ENCODE measurements at places on chromosomes 11 and 22.

GRCh38 chr11:72425053-72425980, 9.0 kb downstream of the CLPB start:
- DNase-seq: peak; percentile 65

GRCh38 chr11:36822829-36823228, 224.8 kb upstream of the RAG2 start:
- DNase-seq: peak; percentile 16

DNA sequence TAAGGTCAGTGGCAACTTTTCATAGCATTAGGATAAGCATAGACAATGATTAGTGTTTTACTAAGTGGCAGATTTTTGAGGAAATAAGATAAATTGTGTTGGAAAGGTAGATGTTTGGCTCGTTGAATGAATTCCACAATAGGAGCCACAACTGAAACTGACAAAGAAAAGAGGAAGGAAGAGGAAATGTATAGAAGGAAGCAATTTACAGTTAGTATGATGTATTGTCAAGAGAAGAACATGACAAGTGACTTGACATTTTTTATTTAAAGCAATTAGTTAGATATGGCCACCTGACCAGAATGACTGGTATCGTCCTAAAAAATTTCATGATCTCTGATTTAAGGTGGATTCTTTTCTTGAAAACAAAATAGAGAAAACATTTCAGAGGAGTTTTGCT, 3.1 kb upstream of the RAG2 start:
- DNase-seq: peak; percentile 48

- DNase-seq: peak; percentile 73
Measured at GRCh38 chr11:134333946-134334345, 2.2 kb downstream of the GLB1L2 start.

GRCh38 chr11:35126000-35126878, 12.7 kb upstream of the CD44 start:
- peak; percentile 95 for DNase-seq

- no peak for DNase-seq
Measured at GRCh38 chr11:2347308-2347830, 29.7 kb upstream of the CD81 start.

DNA sequence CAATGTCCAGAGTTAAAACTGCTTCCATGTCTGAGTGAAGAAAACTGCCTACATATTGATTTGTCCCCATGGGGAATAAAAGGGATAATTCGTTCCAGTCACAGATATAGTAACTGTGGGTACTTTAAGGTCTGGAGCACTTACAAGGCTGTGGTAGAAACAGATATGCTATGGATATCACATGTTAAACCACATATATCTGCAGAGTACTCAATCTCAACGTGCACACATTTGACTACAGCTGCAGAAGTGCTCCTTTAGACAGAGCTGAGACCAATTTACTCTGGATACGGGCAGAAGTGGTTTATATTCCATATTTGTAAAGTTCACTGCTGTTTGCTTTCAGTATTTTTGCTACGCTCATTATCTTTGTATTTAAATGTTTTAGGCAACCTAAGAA, 9.7 kb upstream of the MS4A2 start:
- no peak for DNase-seq

- no peak for DNase-seq
Measured at GRCh38 chr22:44369293-44369661, 56.5 kb upstream of the SHISAL1 start.

- DNase-seq: no peak
Measured at GRCh38 chr11:23789200-23789853, 707.5 kb upstream of the LUZP2 start.

GRCh38 chr22:27799015-27799826, 2.3 kb downstream of the MN1 start:
- DNase-seq: no peak

- DNase-seq: no peak
Measured at GRCh38 chr22:29870574-29870973, 12.4 kb upstream of the MTMR3 start.

GRCh38 chr22:44451016-44451415, 47.0 kb downstream of the RTL6 start:
- no peak for DNase-seq

DNA sequence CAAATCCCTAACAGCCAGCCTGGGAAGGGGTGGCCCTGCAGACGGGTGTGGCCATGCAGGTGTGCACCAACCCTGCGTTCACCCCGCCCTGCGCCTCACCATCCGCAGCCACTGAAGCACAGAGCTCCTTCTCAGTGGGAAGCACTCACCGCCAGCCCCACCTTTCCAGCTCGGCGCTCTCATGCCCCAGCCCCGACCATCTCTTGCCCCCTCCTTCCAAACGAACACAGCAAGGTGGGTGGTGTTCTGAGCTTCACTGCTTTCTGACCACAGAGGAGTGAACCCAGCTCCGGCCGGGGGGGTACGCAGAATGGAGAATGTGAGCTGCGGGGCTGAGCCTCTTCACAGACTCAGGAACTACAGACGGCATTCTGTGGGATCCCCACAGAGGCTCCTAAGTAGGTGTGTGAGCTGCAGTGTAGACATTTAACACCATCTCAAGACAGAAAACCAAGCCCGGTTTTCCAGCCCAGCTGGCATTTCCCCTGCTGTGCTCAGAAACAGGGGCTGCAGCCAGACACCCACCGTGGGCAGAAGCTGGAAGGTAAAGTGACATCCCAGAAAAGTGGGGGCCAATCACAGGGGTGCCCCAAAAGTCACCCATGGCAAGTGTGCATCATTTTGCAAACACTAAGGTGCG, 88.4 kb upstream of the RTL6 start:
- DNase-seq: no peak

DNA sequence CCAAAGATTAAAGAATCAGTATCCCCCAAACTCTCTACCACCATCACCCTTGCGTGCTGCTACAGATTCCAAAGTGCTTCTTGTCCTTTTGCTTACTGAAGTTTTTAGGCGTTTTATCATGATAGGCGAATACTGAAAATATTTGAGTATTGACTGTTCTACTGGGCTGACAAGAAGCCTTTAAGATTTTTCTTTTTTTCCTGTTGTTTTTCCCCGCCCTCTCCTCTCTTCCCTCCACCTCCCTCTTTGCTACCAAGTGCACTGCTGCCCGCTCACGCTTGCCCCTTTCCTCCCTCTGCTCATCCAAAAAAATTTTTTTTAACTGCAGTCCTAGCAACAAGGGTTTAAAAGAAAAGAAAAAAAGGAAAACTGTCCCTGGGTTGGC, 679 bp downstream of the SPCS2 start:
- DNase-seq: no peak

- no peak for DNase-seq
Measured at GRCh38 chr11:33610903-33611302, 89.7 kb downstream of the C11orf91 start.

DNA sequence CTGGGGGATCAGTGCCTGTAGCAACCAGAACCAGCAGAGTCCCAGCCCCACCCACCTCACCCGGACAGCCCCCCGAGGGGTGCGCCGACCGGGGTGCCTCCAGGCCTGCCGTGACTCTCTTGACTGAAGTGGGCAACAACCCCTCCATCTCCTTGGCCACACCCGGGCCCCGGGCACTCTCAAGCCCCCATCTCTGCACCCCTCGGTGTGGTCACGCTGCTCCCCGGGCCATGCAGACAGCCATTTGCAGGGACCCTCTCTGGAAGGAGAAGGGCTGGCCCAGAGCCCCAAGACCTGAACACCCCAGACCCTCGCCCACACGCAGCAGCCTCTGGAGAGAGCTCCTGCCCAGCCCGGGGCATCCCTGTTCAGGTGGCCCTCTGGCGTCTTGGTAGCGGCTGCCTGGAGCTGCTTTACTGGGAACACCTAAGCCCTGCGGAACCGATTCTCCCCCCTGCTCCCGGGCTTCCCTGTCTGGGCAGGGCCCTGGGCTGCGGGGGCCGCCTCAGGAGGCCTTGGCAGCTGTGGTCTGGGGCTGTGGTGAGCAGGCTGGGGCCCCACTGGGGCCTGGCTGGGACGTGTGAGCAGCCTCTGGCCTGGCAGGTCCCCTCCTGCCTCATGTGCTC, 84.9 kb downstream of the WNT7B start:
- DNase-seq: no peak

DNA sequence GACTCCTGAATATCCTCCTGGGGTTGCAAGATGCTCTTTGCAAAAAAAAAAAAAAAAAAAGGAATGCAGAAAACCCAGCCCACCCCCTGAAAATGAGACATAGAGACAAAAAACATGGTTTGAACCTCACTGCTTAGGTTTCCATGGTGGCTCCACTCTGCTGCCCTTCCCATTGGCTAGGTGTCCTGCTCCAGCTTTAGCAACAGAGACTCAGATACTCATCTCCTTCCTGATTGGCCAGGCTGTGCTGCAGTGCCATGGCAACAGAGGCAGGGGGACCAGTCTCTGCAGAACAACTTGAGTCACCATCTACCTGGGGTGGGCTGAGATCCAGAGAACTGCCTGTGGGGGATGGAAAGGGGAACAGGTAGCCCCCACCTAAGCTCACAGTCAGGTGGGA, 17.4 kb upstream of the YWHAH start:
- DNase-seq: no peak

- no peak for DNase-seq
Measured at GRCh38 chr22:44587737-44588310, 89.8 kb upstream of the RTL6 start.

GRCh38 chr11:76665921-76666351, 4.6 kb downstream of the LRRC32 start:
- no peak for DNase-seq

GRCh38 chr22:19875061-19875530, 20.4 kb upstream of the GNB1L start:
- DNase-seq: no peak

GRCh38 chr11:76240161-76240540, 33.8 kb upstream of the WNT11 start:
- no peak for DNase-seq

GRCh38 chr11:27315836-27316235, 47.2 kb downstream of the CCDC34 start:
- no peak for DNase-seq

DNA sequence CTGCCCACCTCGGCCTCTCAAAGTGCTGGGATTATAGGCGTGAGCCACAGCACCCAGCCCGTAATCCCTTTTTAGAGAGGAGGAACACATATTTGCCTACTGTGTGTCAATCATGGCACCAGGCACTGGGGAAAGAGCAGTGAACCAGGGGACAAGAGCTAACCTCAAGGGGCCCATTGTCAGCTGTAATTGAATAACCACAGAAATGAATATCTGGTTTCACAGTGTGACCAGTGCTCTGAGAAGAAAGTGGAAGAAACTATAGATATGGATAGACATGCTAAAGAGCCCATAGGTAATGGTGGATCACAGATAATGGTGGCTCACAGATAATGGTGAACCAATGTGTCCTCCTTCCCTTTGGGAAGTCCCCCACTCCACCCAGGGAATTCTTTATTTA, 8.6 kb upstream of the KCTD14 start:
- DNase-seq: no peak

- DNase-seq: peak; percentile 25
Measured at GRCh38 chr11:128492461-128492860, 94.9 kb downstream of the ETS1 start.

DNA sequence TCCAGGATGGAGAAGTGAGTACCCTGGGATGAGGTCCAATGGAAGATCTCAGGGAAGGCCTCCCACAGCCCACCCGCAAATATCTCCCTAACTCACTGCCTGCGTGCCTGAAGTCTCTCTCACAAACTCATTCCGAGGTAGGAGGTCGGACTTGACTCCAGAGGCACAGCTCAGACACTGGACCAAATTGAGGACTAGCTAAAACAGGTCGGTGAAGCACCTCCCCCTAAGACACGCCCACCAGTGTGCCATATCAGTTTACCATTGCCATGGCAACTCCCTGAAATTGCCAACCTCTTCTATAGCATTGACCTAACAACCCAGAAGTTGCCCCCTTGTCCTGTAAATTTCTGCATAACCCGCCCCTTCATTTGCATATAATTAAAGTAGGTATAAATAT, 17.5 kb downstream of the RPL3 start:
- no peak for DNase-seq

DNA sequence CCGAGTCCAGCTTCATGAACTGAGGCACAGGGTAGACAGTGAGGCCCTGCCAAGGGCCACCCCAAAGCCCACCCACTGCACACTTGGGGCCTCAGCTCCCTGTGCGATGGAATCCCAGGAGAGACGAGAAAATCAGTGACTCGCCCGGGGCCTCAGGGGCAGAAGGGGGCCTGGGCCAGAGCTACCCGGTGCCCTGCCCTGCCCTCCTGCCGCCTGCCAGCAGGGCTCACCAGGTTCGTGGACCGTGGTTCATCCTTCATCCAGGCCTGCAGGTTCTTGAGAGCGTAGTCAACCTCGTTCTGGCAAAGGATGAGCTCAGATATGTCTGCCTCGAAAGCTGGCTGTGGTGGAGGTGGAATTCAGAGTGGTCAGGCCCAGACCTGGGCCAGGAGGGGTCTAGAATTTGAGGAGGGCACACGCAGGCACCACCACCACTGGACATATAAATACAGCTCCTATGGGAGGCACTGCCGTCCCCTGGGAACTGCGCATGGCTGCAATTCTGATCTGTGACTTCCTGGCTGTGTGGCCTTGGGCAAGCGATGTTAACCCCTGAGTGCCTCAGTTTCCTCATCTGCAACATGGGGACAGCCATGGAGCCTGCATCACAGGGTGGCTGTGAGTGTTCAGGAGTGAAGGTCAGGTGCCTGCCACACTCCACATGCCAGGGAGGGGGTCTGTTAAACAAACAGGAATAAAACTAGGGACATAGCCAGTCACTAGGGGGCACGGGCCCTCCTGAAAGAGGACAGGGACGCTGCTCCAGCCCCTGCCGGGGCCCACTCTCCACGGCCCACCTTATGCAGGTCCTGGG, 7.5 kb downstream of the ALDH3B2 start:
- DNase-seq: no peak

DNA sequence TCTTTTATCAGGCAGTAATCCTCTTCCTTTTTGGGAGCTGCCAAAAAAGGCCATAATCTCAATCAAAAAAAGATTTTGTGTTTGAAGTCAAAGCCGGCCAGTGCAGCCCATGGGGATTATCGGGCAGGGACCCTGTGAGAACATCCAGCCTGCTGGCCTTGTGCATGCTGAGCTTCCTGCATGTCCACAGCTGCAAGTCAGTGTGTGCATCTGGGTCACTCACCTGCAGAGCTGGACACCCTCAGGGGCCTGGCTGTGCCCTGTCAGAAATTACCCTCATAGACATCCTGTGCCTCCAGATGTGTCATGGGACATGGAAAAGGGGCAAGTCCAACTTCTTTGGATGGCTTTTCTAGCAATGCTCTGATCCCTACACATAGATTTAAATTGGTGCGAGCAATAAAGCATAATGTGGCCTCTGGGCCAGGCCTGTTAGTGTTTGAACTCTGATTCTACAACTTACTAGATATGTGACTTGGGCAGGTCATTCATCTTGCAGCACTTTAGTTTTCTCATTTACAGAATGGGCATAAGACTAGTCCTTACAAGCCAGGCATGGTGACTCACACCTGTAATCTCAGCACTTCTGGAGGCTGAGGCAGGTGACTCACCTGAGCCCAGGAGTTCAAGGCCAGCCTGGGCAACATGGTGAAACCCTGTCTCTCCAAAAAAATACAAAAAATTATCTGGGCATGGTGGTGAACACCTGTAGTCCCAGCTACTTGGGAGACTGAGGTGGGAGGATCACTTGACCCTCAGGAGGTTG, 81.6 kb upstream of the LARGE1 start:
- DNase-seq: no peak

DNA sequence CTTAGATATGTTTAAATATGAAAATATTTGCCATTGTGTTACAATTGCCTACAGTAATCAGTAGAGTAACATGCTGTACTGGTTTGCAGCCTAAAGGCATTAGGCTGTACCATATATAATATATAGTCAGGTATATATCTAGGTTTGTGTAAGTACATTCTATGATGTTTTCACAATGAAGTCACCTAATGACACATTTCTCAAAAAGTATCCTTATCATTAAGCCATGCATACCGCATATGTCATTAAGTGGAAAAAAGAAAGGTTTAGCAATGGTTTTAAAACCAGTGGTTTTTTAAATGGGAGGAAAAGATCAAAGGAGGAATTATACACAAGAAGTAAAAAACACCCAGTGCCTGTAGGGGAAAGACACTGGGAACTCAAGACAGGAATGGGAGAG, 122.7 kb downstream of the RBFOX2 start:
- no peak for DNase-seq
